ENCODE measurements at places on chromosomes 6 and 20.

DNA sequence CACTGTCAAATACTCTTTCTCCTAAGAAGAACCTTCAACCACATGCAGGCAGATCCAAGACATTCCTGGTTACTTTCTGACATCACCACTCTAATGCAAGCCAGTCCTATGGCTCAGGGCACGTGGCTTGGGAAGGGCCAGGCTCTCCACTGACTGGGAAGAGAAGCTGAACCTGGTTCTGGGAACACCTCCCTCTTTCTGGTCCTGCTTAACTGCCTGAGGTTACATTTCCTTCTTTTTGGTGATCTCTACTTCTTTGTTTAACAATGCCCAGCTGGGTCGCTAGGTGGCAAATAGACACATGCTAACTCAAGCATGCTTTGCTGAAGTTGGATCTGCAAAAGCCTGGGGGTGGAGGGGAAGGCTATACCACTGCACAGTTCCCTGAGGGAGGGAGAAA is 249.8 kb downstream of the GMDS start:
- DNase-seq, result peak; percentile 76

- DNase-seq, result no peak
Observed at GRCh38 chr6:108762394-108762793, 85.8 kb upstream of the ARMC2 start.

- no peak for DNase-seq
Observed at GRCh38 chr20:47468290-47469050, 33.2 kb upstream of the NCOA3 start.

DNA sequence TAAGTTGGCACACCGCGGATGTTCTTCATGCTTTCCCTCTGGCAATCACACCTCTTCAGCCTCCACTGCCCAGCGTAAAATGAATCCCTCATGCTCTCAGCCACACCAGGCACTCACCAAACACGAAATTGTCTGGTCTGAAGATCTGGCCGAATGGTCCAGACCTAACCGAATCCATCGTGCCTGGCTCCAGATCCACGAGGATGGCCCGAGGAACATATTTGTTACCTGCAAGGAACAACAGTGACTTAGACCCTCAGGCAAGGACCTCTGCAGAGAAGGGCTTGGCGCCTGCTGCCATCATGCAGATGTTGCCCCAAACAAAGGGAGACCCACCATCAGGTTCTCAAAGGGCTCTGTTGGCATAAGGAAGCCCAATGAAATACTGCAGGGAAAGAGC is 1.4 kb downstream of the TUBB2B start:
- DNase-seq, result peak; percentile 44

DNA sequence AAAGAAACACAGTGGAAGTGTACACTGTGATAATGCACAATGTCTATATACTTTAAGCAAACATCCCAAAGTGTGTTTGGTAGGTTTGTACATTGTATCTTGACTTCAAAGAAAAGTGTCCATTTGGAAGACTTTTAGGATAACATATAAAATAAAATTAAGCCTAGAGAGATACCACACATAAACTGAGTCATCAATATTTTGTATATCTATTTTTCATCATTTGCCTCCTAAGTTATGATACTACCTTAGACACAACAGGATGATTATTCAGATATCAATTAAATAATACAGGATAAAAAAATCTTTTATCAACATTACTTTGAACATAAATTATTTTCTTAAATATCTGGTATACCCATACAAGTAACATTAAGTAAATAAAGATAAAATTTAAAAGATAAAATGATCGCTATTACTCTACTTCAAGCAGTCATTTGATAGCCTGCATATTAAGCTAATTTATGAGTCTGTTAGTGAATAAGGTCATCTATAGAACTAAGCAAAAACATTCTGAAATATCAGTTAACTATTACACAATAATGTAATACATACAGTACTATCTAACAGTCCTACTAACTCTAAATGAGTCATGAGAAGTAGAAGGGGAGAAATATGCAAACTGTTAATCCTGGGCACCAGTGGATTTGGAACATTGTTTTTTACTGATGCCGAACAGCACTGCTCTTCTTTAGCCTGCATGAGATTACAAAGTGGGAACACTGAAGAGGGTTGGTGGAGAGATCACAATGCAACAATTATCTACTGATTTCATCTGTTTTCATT is 158.4 kb upstream of the SIM1 start:
- DNase-seq, result no peak

DNA sequence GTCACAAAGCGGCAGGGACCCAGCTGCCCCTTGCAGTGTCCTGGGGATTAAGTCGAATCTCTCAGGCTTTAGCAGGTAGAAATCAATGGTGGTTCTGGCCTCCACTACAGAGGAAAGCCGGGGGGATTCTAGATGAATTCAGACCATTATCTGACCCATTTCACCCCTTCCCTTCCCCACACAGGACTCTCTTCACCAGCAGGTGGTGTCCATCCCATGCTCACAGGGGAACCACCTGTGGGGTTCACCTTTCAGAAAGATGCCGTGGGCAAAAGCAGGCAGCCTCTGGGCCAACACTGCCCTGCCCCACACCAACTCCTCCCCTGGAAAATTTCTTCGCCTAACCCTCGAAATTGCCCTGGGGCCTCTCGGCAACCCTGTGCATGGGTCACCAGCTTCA is 123.8 kb upstream of the GGTLC1 start:
- no peak for DNase-seq

GRCh38 chr6:119138906-119139541 is 60.6 kb upstream of the FAM184A start:
- peak; percentile 6 for DNase-seq

DNA sequence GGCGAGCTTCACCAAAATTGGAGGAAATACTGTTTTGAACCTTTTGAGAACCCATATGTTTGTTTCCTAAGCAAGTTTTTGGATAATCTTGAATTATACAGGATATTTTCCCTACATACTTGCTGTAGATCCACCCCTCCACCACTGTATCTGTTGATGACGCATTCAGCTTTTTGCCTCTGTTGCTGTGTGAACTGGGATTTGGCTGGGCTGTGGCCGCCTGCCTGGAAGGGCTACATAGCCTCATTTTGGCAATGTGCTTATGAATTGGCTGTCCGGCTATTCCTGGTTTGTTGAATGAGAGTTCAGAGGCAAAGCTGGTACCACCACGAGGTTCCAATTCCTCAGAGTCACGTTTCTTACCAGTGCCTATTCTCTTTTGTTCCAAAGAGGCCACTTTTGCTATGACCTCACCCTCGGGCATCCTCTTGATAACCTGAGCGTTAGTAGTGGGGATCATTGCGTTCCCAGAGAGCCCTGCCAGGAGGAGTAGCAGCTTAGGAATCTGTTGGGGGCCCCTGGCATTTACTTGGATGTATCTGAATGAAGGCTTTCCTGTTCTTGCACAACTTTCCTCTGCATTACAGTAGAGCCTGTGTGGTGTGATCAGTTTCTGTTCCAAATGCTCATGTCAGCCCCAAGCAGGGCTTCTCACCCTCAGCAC is 6.4 kb downstream of the FAM83D start:
- no peak for DNase-seq

Data from ELF-1 (cell line).